ENCODE measurements at places on chromosomes 1 and 21.

DNA sequence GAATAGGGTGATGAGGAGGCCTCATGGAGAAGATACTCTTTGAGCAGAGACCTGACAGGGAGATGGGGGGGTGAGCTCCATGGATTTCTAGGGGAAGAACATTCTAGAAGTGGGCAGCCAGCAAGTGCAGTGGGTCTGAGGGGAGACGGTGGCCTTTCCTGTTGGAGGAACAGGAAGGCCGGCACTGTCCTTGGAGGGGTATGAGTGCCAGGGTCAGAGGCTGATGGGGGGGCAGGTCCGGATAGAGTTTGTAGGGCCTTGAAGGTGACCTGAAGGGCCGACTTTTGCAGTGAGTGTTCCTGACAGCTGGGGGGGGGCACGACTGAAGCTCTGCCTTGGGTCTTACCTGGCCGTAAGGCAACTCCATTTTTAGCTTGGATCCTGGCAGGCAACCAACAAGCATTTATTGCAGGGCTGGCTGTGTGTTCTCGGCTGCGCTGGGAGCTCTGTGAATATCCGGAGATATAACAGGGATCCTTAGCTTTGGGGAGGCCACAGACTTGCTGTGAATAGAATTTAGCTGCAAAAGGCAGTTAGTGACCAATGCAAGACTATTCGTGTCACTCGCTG is 130.6 kb downstream of the MRPS6 start:
- DNase-seq, result no peak

DNA sequence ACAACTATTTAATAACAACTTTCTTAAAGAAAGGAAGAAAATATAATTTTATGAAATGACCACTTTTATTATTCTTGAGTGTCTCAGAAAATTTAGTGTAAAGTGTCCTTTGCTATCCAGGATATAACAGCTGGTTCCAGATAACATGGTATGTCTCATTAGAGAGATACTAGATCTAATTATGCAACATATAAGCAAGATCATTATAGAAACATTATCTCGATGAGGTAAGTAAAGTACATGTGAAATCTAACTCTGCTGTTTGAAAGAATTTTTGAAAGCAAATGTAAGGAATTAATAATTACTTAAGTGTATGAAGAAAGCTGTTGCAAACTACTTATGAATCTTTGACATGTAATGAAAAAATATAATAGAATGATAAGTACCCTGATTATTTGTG is 887.4 kb upstream of the CXADR start:
- DNase-seq, result no peak

GRCh38 chr1:206507284-206508129 is at the start of gene RASSF5:
Gene RASSF5 (plus strand): TSS chr1:206507531. CDS start chr1:206507603, 72 bp downstream.
- DNase-seq, result peak; percentile 68

DNA sequence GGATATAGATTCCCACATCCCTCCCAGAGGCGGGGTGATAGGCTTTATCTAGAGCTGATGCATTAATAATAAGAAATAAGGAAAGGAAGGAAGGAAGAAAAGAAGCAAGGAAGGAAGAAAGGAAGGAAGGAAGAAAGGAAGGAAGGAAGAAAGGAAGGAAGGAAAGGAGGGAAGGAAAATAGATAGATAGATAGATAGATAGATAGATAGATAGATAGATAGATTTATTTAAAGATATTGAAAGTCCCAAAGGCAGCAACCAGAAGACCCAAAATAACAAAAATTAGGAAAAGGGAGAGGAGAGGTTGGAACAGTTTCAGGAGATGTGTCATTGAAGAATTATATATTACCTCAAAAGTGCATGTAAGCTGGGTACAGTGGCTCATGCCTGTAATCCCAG is 12.2 kb upstream of the SLC26A9 start:
- no peak for DNase-seq

DNA sequence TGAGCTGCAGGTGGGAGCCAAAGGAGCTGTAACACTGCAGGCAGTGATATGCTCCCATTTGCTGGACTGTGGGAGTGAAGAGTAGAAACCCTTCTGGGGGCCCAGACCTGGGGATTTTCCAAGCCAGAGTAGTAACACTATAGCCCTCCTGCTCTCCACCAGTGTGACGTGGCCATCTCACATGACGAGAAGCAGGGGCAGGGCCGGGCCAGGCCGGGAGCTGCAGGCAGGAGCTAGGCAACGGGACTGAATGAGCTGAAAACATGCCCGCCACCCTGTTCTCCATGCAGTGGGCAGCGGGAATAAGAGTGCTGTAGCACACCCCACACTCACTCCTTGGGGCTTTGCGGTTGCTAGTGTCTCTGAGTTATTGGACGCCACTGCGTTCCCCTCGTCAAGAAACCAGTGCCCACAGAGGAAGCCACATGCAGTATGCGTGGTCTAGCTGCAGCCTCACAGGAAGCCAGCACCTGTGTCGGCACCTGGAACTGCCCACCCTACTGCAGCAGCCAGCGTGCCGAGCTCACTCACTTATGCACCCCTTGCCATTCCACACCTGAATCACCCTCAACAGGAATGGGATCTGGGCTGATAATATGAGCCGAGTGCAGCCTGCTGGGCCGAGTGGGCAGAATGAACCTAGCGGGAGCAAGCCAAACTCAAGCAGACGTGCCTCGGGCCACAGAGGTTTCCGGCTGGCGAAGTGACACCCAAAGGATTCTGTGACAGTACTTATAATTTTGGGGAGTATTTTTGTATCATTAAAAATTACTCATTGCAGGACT is 1389.6 kb downstream of the KCNT2 start:
- no peak for DNase-seq

- no peak for DNase-seq
These were observed 3.2 kb downstream of the JMJD4 start for GRCh38 chr1:227731696-227732585.

GRCh38 chr1:165875171-165875570 is 47.8 kb downstream of the UCK2 start:
- no peak for DNase-seq

DNA sequence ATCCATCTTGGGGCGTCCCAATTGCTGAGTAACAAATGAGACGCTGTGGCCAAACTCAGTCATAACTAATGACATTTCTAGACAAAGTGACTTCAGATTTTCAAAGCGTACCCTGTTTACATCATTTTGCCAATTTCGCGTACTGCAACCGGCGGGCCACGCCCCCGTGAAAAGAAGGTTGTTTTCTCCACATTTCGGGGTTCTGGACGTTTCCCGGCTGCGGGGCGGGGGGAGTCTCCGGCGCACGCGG is 282 bp upstream of the SOD1 start:
- no peak for DNase-seq

DNA sequence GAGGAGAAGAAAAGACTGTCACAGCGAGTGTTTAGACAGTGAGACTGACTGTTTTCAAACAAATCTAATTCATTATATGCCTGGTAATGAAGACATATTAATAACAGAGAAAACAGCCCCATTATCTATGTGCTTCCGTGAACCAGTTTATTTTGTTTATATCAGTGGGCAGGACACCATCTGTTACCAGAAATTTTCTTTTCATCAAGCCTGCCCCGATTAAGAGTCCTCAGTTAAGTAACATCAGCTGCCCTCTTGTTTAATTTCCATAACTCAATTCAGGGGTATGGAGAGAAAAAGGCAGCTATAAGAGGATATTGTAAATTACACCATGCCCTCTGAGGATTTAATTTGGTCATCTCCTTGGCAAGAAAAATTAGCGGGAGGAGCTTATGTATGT is 94.0 kb downstream of the TMEM200B start:
- no peak for DNase-seq

DNA sequence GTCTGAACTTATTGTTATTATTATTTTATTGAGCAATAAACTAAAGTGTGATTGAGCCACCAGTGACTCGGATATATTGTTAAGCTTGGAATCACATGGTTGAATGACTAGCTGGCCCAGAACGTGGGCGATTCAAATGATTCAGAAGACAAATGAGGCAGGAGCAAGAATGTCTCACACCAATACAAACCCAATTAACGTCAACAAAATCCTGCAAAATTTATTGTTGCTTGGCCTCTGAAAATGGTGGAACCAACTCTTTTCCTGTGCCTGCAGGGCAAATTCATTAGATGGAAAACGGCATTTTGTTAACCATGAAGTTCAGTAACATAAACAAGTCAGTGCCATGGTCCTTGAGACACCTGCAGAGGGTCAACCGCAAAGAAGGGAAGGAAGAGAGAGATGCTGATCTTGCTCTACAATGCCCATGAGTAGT is 482.0 kb downstream of the SETD4 start:
- DNase-seq, result peak; percentile 93

- DNase-seq, result peak; percentile 69
These were observed 18.5 kb downstream of the ALDH4A1 start for GRCh38 chr1:18883636-18884418.

DNA sequence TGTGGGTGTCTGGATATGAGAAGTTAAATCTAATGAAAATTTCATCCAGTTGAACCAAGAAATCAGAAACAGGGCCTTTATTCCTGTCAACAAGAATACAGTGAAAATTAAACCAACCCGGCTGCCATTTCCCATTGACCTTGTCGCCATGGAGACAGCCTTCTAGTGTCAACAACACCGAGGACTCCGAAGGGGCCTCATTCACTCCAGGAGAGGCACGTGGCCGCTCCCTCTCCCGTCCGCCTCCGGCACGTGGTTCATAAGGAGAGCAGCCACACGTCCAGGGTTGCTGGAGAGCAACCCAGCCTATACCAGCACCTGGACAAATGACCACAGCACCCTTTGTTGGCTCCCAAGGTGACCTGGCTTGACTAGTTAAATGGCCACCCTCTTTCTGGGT is 120.3 kb upstream of the VAMP3 start:
- no peak for DNase-seq

DNA sequence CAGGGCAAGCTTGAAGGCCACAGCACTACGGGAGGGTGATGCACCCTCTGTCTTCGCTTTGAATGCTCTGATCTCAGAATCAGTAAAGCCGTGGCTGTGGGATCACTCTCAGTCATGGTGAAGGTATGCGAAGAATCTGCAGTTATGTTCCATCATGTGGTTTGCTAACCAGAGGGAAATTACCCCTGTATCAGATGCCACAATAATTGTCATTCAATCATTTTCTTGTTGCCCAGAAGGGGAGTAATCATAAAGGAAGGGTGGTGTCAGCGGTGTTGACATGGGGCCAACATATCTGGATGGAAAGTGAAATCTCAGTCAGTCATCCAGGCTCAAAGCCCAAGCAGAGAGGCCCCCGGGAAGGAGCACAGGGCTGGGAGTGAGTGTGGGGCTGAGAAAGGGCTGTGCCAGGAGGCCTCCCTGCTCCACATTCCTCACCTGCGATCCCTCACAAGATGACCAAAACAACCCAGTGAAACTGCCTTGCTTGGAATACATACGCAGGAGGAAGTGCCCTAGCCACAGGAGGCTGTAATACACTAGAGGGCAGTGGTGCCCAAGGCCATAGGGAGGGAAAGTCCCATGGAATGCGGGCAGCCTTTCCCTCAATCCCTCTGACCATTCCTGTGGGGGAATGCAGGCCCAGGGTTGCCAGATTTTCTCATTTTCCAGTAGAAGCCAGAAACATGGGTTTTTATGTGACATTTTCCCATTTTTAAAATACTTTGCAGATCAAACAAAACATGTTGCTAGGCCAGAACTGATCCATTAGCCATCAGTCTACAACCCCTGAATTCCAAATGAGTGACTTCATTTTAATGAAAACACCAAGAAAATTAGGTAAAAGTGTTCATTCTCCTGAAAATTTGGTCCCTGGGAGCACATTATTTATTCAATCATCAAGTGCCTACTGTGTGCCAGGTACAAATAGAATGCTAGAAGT is 95.7 kb upstream of the VANGL1 start:
- peak; percentile 98 for DNase-seq

DNA sequence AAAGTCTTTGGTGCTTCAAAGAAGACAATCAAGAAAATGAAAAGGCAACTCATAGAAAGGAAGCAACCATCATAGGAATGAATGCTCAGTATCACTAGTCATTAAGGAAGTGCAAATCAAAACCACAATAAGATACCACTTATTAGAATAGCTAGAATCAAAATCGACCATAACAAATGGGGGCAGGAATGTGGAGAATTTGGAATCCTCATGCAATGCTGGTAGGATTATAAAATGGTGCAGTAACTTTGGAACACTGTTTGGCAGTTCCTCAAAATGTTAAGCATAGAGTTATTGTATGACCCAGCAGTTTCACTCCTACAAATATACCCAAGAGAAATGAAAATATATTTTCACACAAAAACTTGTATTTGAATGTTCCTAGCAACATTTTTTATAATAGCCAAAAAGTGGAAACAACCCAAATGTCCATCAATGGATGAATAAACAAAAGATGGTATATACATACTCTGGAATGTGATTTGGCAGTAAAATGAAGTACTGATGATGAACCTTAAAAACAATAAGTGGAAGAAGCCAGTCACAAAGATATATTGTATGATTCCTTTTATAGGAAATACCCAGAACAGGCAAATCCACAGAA is 105.6 kb downstream of the MIS18A start:
- DNase-seq, result peak; percentile 51

DNA sequence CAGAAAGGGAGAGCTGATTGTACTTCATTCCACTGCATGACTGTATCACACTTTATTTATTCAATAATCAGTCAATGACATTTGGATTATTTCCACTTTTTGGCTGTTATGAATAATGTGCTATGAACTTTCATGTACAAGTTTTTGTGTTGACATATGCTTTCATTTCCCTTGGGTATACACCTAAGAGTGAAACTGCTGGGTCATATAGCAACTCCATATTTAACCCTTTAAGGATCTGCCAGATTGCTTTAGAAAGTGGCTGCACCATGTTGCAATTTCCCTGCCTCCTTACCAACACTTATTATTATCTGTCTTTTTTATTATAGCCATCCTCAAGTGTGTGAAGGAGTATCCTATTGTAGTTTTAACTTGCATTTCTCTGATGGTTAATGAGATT is 108.8 kb upstream of the KCNK1 start:
- no peak for DNase-seq

DNA sequence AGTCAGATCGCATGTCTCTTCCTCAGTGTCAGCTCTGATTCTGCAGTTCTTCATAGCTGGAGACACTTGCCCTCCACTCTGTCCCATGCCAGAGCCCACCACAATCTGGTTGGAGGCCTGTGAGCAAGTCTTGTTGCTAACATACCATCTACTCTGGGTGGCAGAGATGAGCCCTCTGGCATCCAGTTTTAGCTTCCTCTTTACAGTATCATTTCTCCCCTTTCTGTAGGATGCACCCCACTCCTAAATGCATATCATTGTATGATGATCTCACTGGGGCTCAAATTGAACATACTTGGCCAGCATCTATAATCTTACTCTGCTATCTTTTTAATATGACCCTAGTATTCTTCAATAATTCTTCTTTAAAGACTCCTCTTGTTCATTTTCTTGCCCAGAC is 16.9 kb downstream of the PCNX2 start:
- DNase-seq, result no peak
